AML-193 (cell line): ENCODE measurements at places on chromosomes 2 and 18.

DNA sequence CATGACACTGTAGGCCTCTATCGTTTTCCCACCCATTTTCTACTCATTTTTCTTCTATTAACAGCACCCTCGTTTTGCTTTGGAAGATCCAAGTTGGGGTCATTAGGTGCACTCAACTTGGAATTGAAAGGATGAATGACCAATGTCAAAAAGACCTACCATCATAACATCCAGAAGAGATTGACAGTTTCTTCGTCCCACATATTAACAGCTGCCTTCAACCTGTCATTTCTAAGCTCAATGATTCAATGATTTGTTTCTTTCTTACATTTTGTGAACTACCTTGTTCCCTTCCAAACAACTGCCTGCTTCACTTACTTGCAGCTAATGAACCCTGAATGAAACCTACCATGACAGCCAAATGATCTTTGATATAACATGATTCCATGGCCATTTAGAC, 224.0 kb upstream of the KCNH7 start:
- no peak for DNase-seq

DNA sequence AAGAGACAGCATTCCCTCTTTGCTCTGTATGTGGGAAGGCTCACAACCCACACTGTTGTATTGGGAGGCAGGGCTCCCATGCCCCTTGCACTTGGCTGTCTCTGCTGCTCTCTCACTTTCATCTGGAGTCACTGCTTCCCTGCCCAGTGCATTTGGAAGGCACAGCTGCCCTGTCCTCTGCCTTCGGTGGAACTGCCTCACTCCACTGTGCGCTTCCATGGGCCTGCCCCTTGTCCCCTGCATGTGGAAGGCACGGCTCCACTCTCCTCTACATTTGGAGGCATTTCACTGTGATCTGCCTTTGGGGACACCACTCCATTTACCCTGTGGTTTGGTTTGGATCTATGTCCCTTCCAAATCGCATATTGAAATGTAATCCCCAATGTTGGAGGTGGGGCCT, 9.1 kb upstream of the PROM2 start:
- no peak for DNase-seq

DNA sequence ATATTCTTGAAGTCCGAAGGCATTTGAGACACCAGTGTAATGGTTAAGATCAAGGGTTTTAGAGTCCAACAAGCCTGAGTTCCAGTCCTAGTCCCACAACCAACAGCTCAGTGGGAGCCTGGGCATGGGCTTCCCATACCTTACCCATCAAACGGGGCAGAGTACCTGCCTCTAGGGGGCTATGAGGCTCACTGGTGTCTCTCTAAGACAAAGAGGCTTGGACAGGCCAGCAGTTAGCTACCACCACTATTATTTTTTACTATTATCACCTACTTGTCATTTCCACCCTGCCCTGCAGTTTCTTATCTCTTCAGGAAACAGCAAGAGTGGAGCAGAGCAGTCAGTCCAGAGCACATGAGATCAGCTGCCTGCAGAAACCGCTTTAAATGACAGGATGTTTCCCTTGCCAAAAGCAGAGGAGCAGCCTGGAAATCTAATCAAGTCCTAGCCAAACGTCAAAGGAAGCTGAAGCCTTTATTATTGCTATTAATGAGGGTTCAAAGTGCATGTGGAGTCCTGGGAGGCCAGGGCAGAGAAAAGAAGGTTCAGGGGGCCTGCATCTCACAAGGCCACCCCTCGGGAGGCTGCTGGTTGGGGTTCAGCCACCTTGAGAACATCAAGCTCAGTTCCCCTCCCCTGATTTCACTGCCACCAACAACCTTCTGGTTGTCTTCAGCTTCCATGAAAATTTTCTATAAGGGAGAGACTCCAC, 66.6 kb downstream of the STPG4 start:
- DNase-seq, result no peak

DNA sequence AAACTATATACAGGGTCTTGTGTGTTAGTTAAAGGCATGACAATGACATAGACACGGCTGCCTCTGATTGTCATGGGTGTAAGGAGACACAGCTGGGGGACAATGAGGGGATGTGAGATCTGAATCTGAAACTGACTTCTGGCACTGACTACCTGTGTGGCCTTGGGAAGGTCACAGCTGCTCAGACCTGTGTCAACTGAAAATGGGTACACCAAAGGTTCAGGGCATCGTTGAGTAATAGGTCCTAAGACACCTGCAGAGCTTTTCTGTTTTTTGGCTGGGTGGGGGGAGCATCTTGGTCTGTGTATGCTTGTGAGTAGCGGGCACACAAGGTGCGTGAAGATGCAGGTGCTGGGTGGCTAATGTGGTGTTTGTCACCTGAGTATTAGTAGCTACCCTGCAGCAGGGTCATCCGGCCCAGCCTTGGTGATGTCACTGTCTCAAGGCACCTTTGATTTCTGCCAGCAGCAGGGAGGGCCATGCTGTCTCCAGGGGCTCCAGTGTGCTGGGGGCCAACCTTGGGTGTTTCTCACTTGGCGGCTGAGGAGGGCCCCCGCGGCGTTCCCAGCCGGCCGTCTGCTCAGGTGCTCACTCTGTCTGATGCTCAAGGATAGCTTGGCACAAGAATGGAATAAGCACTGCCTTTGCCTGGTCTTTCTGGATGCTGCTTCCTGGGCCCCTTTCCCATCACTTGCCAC, 53.1 kb upstream of the HS6ST1 start:
- DNase-seq, result no peak

- DNase-seq, result no peak
Measured at GRCh38 chr18:63137999-63138435, 181.6 kb downstream of the BCL2 start.
